Activated CD4-positive, alpha-beta memory T cell treated with anti-CD3 and anti-CD28 coated beads, Interleukin-2, amount 10 ng/mL, durations not matched to agents 7 days and 5 days (primary cell): ENCODE measurements at places on chromosomes 7 and 10. TPM values are rescaled to one million over a fixed set of nuclear protein-coding genes. Genes with fewer than 3 reads are reported as not detected.

- no peaks in the 10 kb centered on the region for H3K36me3 ChIP-seq
- no peak overlapping the region for H3K4me3 ChIP-seq
- peaks cover 8% of the 10 kb centered on the region for H3K27me3 ChIP-seq
Observed at GRCh38 chr7:19713676-19714075, 4.8 kb upstream of the POLR1F start.

ZCCHC24 gene
- 1.5 TPM for total RNA-seq

ARHGEF35 gene
- total RNA-seq = 6.2 TPM

GRCh38 chr7:148662646-148663045, 36.1 kb upstream of the CUL1 start:
- peaks cover 6% of the 10 kb centered on the region for H3K27me3 ChIP-seq
- H3K27ac ChIP-seq = no peak overlapping the region
- H3K4me3 ChIP-seq = no peak overlapping the region
- no peak for DNase-seq

HOXA9 gene
- not detected for total RNA-seq

HOXA2 gene
- not detected for total RNA-seq

DNA sequence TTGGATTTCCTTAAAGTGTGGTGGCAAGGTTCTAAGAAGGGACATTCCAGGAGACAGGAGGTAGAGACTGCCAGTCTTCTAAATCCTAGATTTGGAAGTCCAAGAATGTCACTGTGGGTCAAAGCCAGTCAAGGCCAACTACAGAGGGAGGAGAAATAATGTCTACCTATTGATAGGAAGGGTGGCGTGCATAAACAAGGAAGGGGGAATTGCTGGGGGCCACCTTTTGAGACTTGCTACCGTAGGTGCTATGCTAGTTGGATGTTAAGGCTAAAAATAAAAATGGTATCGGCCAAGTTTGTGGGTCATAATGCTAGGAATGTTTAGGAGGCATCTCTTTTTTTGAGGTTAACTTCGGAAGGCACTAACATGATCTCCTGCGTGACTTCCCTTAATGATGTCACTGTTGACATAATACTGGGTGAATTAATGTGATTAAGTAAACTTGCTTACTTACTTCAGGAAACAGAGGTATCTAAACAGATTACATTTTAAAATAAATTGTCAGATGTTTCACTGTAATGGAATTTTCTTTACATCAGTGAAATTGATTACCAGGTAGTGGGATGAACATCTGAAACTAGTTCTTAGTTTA, 4.8 kb downstream of the BTRC start:
- H3K4me3 ChIP-seq = no peak overlapping the region
- DNase-seq = no peak
- peaks cover under 1% of the 10 kb centered on the region for H3K27me3 ChIP-seq
- H3K4me1 ChIP-seq = peaks cover 19% of the 10 kb centered on the region
- H3K36me3 ChIP-seq = peaks cover 9% of the 10 kb centered on the region
- no peak overlapping the region for H3K27ac ChIP-seq

GRCh38 chr7:47556511-47557180, 25.3 kb downstream of the TNS3 start:
- no peaks in the 10 kb centered on the region for H3K36me3 ChIP-seq
- H3K27ac ChIP-seq = no peak overlapping the region
- no peaks in the 10 kb centered on the region for H3K4me1 ChIP-seq

CALY gene
- not detected for total RNA-seq

NXPH1 gene
- total RNA-seq = not detected

TEX36 gene
- total RNA-seq = not detected

FAM25C gene
- total RNA-seq = not detected

TMEM139 gene
- 0.48 TPM for total RNA-seq
